Activated T-cell treated with anti-CD3 and anti-CD28 coated beads, Interleukin-2, amount 50 U/mL, for 1 hour (primary cell): ENCODE measurements at places on chromosomes 5 and 9.

GRCh38 chr5:167709625-167710024, 581.8 kb upstream of the WWC1 start:
- DNase-seq = no peak

- no peak for DNase-seq
Observed at GRCh38 chr5:65903581-65903980, 22.8 kb upstream of the ERBIN start.

DNA sequence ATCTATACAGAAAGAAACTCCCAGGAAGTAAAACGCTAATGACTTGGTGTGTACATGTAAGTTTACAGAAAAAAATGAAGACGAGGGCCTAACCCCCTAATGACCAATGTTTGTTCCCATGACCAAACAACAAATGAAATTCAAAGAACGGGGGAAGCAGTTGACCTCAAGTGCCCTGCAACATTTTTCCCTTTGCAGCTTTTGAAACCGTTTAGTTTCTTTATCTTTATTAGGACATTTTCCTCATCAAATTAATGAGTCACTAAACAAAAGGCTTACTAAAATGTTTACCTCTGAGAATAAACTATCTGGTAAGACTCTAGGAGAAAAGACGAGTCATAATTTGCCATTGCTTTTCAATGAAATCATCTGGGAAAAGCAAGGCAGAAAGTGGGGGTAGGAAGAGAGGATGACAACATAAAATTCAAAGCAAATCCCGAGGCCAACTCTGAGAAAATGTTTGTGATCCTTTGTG, 57.4 kb downstream of the LHFPL2 start:
- no peak for DNase-seq

GRCh38 chr9:128912270-128912853, 8.4 kb upstream of the PHYHD1 start:
- DNase-seq = no peak

- no peak for DNase-seq
Observed at GRCh38 chr5:141362719-141363118, 1.2 kb upstream of the PCDHGA5 start.

GRCh38 chr9:35414889-35415288, 75.0 kb upstream of the RUSC2 start:
- no peak for DNase-seq

DNA sequence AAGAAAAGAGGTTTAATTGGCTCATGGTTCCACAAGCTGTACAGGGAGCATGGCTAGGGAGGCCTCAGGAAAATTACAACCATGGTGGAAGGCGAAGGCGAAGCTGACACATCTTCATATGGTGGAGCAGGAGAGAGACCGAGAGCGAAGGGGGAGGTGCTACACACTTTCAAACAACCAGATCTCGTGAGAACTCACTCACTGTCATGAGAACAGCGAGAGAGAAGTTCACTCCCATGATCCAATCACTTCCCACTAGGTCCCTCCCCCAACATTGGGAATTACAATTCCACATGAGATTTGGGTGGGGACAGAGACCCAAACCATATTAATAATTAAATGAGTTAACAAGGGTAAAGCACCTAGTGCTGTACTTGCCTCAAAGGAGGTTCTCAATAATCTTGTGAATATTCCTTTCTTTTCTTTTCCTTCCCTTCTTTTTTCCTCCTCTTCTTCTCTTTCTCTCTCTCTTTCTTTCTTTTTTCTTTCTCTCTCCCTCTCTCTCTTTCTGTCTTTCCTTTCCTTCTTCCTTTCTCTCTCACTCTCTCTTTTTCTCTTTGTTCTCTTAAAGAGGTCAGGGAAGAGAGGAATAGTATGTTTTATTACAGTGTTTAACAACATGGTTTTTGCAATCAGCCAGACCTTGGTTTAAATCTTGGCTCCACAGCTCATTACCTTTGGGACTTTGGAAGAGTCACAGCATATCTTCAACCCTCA, 29.0 kb downstream of the TNFSF15 start:
- DNase-seq = no peak

DNA sequence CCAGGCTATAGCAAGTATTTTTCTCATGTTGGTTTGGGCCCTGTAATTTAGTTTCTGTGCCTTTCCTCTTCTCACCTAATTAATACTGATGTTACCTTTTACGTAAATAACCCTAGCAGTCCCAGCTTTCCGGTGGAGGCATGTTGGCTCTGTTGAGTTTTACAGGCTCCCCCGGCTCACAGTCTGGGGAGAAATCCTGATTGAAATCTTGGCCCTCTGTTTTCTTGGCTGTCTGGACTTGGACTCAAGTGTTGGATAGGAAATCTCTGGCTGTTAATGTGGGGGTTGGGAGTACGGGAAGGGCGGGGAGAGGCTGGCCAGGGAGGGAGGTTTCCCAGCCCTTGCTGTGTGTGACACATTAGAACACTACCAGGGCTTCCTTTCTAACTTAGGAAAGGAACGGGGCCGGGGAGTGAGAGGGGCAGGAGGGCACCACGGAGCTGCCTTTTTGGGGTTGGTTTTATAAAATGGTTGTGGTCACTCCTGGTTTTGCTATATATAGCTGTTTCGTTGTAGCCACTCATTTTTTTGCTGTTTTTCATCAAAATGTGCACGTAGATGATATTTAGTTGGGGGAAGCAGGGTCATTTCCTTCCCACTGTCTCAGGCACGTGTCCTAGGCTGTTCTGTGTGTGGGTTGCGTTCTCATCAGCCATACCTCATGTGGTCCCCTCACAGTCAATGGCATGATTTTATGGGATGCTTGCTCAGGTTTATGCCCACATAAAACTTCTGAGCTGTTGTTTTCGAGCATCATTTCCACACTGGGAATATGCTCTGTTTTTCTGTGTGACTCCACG, 11.0 kb downstream of the TRIO start:
- DNase-seq = no peak

- no peak for DNase-seq
Observed at GRCh38 chr5:52148679-52149078, 639.0 kb upstream of the ITGA1 start.

DNA sequence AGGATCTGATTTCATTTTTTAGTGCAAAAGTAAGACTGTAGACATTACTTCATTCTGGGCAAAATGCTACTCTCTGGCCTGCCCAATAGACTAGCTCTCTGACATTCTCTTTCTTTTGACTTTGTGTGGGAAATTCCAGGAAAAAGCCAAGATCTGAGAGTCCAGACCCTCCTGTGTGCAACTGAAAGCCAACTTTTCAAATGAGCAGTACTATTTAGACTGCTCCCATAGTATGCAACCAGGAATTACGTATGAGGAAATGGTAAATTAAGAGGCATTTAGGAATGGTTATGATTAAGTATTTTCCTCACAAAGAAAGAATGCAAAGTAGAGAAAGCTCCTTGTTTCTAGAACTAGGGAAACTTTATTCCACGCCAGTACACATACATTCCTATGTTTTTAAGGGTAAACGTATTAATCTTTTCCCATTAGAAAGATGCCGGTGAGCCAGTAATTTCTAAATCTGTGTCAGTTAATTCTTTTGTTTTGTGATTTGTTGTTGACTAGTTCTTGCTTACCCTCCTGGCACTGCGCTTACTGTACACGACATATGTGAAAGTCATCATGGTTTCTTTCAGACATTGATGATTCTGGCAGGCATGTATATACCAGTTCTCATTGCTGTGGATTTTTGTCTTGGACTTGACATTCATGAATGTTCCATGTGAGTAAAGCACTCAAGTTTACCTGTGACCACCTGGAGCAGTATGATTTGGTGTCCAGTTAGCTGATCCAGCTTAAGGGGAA, 56.0 kb downstream of the AOPEP start:
- no peak for DNase-seq

DNA sequence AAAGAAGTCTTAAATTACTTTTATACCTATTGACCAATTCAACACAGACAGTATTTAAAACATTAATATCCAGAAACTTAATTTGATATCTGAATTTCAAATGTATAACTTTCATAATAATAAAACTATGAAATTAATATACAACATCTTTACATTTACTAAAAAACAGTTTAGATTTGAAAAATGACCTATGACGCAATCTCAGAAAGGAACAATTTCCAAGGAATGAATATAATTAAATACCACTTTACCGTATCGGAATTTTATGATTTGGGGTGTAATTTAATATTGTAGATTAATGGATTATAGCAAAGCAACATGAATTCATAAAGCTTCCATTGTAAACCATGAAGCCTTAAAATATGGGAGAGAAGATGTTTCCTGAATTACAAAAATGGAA, 321.5 kb upstream of the TRPM3 start:
- DNase-seq = no peak

- DNase-seq = no peak
Observed at GRCh38 chr9:108852079-108852478, 3.7 kb downstream of the ACTL7B start.

DNA sequence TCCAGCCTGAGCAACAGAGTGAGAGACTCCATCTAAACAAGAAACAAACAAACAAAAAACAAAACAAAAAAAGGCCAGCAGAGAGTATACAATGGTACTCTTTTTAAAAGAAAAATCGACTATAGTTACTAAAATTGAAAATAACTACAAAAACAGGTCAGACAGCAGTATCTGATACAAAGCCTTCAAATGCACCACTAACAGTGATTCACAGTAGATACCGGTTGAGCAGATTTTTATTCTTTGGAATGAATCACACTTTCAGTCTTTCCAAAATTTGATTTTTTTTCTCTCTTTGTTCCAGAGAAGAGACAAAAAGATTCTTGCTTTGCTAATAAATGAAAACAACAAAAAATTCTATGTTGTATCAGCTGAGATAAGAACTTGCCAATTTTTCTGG, 36.9 kb downstream of the ROR2 start:
- no peak for DNase-seq

GRCh38 chr5:122295138-122295537, 16.9 kb upstream of the SNCAIP start:
- no peak for DNase-seq

GRCh38 chr5:891117-891836, 1.3 kb downstream of the BRD9 start:
- no peak for DNase-seq

DNA sequence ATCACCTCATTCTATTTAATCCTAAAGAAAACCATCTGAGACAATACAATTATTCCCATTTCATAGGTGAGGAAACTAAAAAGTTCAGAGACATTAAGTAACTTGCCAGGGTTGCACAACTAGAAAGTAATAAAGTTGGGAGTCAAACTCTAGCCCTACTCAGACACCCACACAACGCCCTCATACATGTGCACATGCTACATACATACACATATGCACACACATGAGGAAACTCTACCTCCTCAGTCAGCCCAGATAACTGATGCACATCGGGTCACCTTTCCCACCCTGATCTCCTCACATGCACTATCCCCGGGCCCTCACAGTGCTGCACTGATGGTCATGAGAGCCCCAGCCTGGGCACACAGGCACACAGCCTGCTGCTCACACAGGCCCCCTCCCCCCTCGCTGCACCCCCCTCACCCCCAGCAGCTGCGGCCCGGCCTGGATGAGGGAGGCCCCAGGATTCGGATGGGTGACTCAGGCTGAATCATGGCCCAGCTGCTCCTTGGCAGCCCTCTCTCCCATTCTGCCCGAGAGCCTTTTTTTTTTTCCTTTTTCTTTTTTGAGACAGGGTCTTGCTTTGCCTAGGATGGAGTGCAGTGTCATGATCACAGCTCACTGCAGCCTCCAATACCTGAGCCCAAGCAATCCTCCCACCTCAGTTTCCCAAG, 5.0 kb upstream of the GPRIN1 start:
- no peak for DNase-seq

GRCh38 chr5:122421374-122422079, 109.5 kb downstream of the SNCAIP start:
- no peak for DNase-seq

DNA sequence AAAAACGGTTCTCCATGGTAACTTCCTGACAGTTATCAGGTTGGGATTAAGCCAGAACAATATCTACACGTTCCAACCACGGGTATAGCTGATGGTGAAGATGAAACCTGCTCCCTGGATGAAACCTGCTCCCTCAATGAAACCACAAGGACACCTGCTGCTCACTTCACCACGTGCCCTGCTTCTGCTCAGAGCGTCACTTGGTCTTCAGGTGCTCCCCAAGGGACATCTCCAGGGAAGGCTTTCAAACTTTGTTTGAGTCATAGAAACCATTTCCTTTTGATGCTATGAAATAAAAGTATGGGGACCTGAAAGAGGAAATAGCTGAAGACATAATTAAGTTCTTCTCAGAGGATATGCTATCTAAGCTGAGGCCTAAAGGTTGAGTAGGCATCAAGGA, 242.4 kb downstream of the MED10 start:
- no peak for DNase-seq

DNA sequence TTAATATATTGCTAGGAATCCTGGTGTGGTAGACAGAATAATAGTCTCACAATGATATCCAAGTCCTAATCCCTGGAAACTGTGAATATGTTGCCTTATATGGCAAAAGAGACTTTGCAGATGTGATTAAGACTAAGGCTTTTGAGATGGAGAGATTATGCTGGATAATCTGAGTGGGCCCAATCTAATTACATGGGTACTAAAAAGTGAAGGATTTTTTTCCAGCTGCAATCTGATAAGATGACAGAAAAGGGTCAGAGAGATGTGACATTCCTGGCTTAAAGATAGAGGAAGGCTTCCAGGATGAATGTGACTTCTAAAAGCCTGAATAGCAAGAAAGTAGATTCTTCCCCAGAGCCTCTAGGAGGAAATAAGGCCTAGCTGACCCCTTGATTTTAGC, 80.7 kb upstream of the MPDZ start:
- DNase-seq = no peak

DNA sequence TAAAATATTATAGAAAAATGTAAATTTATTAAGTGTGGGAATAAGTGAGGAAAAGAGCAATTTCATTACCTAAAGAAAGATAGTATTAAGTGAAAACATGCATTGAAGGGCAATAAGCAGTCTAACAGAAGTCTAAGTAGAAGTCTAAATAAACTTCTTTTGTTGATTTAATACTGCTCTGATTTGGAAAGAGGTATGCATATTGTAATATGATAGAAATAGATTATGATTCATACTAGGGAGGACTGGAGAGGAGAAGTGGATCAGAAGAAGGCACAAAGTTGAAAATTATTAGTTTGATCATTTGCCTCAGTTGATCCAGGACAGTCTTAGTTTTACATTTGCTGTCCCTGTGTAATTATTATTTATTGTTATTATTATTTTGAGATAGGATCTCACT, 6.6 kb upstream of the ERBIN start:
- DNase-seq = no peak

DNA sequence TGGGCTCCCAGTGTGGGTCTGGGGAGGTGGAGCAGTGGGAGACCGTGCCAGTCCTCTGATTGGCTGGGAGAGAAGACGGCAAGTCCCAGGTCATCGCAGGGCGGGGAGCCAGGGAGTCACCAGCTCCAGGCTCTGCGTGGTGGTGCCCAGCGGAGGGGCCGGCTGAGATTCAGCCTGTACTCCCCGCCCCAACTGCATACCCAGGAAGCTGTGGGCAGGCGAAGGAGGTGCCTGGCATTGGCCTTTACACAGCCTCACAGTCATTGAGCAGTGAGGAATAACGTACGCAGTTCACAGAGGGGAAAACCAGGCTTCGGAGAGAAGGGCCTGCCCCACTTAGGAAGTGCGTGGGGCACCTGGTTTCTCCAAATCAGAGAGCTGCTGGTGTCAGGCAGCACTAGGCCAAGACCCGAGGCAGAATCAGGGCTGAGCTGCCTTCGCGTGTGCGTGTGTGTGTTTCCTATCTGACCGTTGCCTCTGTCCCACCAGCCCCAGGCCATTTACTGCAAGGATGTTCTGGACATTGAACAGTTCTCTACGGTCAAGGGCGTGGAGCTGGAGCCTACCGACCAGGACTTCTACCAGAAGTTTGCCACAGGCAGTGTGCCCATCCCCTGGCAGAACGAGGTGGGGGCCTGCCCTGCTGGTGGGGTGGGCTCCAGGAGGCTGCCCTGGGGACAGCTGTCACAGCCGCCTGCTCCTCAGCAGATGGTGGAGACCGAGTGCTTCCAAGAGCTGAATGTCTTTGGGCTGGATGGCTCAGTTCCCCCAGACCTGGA, 6.2 kb upstream of the PRR7 start:
- peak; percentile 51 for DNase-seq
